Dermis microvascular lymphatic vessel endothelial cell (primary cell): ENCODE measurements at places on chromosomes 1 and 21. TPM values are rescaled to one million over a fixed set of nuclear protein-coding genes. Genes with fewer than 3 reads are reported as not detected.

Gene OR6N1
- not detected in 2 replicates for total RNA-seq

Gene OVAAL
- not detected in 2 replicates for total RNA-seq

DNA sequence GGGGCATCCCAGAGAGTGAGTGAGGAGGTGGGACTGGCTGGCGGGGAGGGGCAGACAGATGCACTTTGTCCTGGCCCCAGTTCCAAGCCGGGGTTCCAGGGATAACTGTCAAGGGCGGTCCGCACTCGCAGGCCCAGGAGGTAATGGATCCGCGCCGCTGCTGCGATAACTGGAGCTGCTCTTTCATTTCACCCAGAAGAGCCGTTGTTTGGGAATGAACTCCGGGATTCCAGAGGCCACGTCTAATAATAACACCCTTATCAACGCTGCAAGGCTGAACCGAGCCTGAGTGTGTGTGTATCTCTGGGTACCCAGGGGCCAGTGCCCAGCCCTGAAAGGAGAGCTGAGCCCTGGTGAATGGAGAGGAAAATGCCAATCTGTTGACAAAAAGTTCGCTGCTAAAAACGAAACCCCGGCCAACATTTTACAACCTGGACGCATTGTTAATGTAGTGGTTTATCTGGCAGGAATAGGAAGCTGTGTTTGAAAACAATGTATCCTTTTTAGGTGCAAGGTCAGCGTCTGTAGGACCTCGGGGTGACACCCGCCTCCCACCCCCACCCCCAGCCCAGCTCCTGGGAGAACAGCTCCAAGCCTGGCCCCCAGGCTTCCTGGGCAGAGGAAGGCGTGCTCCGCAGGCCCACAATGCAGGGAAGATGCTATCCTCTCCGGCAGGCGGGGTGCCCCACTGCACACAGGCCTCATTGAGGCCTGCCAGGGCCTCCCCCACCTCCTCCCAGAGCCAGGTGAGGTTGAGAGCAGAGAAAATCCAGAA, 119.7 kb downstream of the PROX1 start:
- DNase-seq: peak; percentile 24

- no peak for DNase-seq
Observed at GRCh38 chr1:214101246-214101645, 113.5 kb downstream of the PROX1 start.

- no peak for DNase-seq
Observed at GRCh38 chr1:42748461-42749410, 8.7 kb upstream of the CLDN19 start.

DNA sequence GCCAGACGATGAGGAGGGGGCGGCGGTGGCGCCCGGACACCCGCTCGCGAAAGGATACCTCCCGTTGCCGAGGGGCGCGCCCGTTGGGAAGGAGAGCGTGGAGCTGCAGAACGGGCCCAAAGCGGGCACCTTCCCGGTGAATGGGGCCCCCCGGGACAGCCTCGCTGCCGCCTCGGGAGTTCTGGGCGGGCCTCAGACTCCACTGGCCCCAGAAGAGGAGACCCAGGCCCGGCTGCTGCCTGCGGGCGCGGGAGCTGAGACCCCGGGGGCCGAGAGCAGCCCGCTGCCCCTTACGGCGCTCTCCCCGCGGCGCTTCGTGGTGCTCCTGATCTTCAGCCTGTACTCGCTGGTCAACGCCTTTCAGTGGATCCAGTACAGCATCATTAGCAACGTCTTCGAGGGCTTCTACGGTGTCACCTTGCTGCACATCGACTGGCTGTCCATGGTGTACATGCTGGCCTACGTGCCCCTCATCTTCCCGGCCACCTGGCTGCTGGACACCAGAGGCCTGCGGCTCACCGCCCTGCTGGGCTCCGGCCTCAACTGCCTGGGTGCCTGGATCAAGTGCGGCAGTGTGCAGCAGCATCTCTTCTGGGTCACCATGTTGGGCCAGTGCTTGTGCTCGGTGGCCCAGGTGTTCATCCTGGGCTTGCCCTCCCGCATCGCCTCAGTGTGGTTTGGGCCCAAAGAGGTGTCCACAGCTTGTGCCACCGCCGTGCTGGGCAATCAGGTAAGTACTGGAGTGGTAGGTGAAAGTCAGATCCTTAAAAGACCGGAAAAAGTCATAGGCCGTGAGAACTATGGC, 588 bp downstream of the FLVCR1 start:
- peak; percentile 41 for DNase-seq

- peak; percentile 28 for DNase-seq
Observed at GRCh38 chr1:173867141-173867752, 542 bp downstream of the GAS5 start.

DNA sequence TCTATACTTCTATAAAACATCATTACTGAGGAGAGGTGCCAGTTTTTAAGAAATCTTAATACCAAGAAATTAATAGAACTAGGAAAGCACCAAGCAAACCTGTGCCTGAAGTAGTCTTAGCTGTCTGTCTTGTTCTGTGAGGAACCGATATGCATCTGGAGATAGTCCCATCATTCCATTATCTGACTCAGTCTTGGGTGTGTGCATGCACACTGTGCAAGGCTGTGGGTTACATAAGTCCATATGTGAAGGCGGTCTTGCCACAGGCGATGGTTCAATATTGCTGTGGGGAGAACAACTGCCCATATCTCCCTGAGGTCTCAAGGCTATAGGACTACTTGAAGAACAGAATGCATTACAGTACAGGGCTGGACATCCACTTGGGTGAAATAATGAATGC, 33.8 kb downstream of the STIL start:
- DNase-seq: no peak

GRCh38 chr1:119079881-119080280, 60.6 kb downstream of the WARS2 start:
- DNase-seq: no peak

GRCh38 chr1:219927956-219928790, at the start of gene SLC30A10:
Gene SLC30A10 (minus strand): TSS chr1:219928557. CDS start chr1:219928440, 117 bp downstream.
- DNase-seq: no peak

- DNase-seq: no peak
Observed at GRCh38 chr1:36595921-36596320, 113.2 kb upstream of the CSF3R start.

DNA sequence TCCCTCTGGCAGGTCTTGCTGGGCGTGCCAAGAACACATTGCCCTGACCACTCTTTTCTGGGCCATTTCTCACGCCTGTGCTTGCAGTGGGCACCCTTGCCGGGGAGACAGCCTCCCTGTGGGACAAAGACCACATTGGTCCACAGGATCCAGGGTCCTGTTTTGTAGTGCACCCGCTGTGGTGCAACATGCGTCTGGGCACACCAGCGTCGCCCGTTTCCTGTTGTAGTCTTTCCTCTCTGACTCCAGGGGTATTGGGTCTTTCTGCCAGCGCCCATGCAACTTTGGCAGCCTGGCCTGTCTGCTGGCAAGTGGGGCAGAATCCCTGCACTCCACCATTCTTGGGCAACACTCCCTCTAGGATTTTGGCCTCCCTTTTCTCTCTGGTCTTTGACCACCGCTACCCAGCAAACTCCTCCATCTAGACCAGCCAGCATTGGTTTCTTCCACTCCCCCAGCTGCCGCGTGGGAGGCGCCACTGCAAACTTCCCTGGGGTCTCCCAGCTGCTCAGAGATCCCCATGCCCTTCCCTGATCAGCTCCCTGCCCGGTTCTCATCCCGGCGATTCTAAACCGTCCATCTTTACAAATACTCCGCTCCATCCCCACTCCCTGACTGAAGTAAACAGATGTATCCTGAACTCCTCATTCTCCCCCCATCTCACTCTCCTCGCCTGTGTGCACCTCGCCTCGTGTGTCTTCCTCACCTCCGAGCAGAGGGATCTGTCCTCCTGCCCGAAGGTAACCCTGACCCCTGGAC, 1.2 kb upstream of the TPRG1L start:
- DNase-seq: no peak

DNA sequence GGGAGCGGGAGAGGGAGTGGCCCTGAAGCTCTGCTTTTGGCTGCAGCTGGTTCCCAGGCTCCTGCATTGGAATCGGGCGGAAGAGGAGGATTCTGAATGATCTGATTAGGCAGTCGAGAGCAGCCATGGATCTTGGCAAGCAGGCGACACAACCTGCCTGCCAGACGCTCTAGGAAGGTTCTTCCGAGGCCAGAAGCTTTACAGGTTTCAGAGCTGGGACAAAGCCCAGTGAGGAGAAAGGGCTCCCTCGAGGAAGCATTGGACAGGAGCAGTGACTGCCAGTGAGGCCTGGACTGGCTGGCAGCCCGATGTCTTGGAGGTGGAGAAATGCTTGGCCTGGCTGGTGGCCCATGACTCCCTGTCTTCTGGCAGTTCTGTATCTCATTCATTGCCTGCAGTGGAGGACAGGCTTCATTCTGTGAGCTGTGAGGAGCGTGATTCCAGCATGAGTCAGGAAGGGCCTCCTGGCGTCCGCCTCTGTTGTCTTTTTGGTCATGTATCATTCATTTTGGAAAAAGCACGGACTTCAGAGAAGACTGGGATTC, 132.7 kb upstream of the IPO9 start:
- DNase-seq: no peak

- no peak for DNase-seq
Observed at GRCh38 chr21:44583800-44584147, 3.4 kb upstream of the KRTAP10-5 start.

DNA sequence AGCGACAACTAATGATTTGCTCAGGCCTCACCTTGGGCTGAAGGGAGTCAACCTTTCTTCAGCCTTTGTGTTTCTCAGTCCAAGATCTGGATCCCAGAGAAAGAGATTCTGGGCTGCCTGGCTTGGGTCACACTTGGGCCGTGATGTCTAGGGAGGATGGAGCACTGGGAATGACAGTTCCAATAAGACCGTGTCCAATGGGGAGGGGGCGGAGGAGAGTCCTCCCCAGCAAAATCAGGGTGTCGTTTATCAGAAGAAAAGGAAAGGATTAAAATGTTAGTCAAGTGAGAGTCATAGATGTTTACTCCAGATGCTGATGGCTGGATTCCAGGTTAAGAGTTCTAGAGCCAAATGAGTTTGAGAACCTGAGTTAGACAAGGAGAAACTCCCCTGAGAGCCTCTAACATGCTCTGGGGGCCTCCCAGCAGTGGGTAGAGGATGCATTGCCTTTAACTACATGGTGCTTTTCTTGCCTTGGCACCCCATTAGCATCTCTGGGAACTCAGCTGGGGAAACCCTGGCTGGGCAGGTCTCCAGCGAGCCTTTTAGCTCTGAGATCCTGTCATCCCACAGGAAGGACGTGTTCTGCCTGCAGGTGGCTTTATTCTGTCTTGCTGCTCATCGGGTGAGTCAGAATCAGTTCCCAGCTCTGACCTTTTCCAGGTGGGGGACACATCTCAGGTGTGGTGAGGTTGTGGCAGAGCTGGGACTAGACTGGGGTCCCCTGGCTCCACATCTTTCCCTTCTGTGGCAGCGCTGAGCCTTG, 22.2 kb downstream of the NIPAL3 start:
- no peak for DNase-seq

DNA sequence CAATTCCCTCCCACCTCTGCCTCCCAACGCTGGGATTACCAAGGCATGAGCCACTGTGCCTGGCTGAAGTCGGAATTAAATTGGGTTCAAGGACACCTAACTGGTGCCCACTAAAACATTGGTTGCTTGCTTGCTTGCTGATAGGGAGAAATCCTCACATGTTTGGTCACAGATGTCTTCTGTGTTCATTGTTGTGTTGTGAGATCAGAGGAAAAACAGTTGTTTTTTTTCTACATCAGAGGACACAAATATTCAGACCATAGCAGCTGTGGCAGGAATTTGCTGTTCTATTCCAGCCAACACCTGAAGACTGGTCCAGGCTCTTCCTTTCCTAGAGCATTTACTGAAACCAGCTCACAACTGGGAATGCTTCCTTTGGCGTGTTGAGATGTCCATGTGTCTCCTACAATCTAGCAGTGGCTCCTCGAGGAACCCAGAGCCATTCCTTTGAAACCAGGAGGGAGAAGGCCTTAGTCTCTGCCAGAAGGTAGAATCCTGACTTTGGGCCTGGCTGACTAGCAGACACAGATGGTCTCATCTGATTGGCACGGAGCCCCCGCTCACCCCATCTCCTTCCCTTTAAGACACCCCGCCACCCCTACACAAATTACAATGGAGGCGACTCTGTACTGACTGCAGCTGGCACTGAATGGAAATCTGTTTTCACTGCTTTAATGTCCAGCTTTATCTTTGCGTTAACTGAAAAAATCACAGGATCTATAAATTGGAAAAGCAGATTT, 24.3 kb upstream of the TRIM17 start:
- no peak for DNase-seq

DNA sequence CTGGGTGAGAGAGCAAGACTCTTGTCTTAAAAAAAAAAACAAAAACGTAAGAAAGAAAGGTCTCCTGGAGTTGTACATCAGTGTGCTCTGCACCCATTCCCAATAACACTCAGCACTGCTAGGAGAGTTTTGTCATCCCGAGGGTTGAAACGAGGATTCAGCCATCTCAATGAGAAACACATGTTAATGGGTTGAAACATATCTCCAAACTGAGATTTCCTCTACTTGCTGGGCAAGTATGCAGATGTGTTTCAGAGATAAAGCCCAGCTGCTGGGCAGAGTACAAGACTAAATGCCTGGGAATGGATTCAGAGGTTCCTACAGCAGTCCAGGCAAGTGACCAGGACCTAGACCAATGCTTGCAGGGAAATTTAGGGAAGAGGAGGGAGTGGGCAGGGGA, 2.6 kb upstream of the MFN2 start:
- no peak for DNase-seq

DNA sequence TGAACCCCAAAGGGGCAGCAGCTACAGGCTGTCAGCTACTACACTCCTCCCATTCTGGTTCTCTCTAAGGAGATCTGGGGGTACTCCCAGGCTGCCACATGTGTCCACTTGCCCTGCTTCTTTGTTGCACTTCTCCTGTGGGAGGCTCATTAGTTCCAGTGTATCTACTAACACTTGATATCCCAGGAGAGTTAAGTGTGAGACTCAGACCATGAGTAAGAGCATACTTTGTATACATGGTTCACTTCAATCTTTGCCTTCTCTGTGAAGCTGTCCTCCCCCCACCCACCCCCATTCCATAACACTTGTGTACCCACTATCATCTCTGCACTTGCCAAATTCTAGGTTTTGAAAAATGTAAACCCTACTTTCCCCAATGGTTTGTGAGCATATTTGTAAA, 34.9 kb upstream of the GADD45A start:
- DNase-seq: no peak

DNA sequence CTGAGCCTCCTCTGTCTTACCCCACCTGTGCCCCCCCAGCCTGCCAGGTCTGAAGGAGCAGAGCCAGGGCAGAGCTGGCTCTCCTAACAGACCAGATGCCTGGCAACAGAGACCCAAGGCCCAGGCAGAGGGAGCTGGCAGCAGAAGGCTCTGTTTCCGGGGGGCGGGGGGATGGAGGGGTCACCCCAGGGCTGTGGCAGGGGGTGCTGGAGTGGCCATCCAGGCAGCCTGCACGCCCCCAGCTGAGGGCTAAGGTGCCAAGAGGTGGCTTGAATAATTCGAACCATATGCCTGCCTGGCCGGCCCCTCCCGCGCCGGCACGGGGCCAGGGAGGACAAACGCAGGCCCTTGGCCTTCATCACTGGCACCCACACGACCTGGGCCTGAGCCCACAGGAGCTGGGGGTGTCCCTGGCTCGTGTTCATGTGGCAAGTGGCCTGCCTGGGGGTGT, 16.0 kb upstream of the PLEKHG5 start:
- DNase-seq: no peak

- DNase-seq: no peak
Observed at GRCh38 chr1:212656730-212657129, 42.9 kb downstream of the BATF3 start.
